ENCODE measurements at places on chromosomes 11 and 22.
A peak's percentile ranks its signal among the peaks of the same experiment; 100 is the strongest.

- DNase-seq, result no peak
Observed at GRCh38 chr22:21829523-21829922, 37.9 kb downstream of the MAPK1 start.

DNA sequence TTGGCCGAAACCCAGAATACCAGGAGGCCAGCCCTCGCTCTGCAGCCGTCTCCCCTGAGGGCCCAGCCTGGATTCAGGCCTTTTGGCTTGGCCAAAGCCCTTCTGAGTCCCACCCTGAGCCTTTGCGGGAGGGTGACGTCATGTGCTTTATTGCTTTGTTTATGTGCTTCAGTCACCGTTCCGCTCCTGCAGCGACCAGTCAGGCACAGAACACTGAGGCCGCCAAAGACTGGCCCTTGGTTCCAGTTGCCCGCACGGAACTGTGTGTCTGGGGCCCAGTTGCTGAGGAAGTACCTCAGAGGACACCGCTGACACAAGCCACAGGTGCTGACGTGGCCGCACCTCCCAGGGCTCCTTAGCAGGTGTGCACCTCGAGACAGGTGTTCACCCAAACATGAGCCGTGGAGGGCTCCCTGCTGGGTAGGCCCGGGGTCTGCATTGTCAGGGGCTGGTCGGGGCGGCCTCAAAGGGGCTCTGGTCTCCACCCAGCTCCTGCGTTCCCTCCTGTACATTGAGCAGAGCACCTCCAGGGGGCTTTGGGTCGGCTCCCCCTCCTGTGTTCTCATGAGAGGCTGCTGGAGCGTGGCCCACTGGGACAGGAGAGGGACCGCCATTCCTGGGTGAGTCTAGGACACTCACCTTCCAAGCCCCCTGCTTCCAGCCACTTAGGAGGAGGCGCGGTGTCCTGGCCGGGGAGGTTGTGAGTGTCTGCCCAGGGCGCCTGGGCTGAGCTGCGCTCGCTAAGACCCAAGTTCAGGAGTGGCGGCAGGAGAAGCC, 376.8 kb downstream of the TBC1D22A start:
- no peak for DNase-seq

DNA sequence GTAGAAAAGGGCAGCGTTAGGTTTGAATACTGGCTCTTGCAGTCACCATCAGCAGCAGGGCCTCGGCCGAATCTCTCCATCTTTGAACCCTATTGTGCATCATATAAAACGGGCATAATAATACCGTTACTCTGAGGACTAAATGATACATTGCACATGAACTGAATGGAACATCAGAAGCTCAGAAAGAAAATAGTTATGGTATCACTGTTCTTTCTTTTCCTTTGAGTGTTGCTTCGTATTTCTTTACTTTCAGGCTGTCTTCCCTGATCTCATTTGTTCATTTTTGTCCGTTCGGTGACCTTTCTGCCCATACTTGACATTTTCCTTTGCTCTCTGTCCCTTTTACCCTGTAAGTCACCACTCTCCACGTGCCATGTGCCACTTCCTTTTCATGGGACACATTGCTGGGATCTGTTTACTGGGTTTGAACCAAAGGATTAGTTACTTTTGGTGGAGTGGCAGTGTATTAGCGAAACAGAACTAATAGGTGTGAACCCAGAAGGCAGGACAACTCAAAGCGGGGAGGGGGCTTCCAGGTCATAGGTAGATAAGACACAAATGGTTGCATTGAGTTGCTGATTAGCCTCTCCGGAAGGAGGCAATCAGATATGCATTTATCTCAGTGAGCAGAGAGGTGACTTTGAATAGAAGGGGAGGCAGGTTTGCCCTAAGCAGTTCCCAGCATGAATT, 717 bp upstream of the ZNF202 start:
- DNase-seq, result peak; percentile 43

- DNase-seq, result peak; percentile 89
Observed at GRCh38 chr11:75525433-75526191, at the start of gene GDPD5. Gene GDPD5 (minus strand): TSS chr11:75525941. CDS start chr11:75477735, 48,206 bp downstream.

DNA sequence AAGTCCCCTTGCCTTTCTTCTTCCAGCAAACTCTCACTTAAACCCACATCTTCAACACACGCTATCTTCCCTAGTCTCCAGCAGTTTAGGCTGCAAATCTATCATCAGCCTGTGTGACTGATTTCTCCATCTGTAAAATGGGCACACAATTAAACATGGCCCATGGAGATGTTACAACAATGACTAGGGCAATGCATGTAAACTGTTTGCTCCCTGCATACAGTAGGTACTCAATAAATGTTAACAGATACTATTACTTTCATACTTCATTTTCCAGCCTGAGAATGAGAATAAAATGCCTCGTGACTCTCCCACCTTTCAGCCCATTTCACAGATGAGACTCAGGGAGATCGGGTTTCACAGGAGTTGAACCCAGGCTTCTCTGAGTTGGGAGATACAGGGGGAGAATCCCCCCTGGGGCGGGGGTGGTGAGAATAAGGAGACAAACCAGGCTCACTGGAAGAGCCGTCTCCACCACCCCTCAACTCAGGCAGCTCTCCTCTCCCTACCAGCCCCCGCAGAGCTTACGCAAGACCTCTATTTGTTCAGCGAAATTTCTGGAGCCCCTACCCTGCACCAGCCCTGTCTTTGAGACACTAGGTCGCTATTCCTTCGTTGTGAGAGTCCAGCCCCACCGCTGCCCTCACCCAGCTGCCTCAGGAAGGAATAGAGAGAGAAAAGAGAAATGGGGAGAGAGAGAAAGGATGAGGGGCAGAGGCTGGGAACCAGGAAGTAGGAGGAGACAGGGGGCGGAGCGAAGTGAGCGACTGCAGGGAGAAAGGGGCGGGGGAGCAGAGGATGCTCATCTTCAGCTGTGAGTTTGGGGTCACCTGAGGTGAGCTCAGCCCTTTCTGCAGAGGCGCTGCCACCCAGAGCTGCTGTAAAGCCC, 42.1 kb upstream of the KLHL35 start:
- DNase-seq, result peak; percentile 39

GRCh38 chr11:24617856-24618255, 121.0 kb downstream of the LUZP2 start:
- DNase-seq, result no peak

DNA sequence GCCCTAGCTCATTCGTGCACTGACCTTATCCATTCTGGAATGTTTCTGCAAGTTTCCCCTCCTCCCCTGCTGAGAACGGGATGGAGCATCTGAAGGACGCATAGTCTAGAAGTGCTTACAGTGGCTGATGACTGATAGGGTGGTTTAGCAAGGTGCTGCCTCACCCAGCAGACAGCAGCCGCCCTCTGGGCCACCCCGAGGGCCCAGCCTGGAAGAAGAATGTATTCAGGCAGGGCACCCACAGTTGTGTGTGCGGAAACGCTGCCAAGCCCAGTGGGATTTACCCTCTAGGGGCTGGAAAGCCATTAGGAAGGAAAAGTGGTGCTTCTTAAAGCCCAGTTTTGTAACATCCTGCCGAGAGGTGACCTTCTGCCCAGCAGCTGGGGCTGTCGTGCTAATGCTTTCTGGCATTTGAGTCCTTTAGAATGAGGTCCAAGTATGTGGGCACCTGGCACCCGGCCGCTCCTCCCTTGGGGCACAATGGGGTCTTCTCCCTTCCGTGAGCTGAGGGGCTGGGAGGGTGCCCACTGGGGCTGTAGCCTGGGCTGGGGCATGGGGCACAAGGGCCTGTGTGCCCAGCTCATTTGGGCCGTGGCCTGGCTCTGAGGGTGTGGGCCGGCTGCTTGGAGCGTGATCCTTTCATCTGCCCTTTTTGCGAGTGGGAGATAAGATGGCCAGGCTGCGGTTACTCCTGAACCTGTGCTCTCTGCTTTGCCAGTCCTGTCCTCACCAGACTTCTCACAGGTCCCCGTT, 14.4 kb downstream of the FBLN1 start:
- peak; percentile 82 for DNase-seq

- no peak for DNase-seq
Observed at GRCh38 chr11:47587039-47587716, 700 bp downstream of the FAM180B start.

DNA sequence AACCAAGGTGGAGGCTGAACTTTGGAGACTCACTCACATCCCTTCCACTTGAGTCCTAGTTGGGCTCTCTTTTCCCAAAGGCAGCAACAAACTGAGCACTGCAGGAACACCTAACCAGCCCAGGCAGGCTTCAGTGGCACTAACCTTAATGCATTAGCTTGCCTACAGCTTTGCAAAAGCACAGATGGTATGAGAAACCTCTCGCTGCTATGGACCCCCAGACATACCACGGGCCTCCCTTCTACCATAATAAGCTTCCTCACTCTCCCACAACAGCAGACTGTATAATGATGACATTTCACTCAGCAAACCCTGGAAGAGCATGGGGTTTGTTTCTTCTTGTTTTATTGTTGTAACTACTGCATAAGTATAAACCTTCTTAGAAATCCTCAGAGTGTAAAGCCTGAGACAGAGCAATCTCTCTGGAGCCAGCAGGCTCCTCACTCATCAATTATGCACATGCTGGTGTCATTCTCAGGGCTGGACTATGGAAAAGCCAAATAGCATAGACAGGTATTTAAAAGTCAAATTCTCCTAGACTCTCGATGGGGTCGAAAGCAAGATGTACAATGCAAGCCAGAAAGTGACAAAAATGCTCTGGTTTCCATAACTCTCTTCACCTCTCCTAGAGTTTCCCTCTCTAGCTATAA, 167.6 kb downstream of the NXPE2 start:
- DNase-seq, result no peak

GRCh38 chr22:49930596-49931412, 12.4 kb downstream of the CRELD2 start:
- DNase-seq, result peak; percentile 67

DNA sequence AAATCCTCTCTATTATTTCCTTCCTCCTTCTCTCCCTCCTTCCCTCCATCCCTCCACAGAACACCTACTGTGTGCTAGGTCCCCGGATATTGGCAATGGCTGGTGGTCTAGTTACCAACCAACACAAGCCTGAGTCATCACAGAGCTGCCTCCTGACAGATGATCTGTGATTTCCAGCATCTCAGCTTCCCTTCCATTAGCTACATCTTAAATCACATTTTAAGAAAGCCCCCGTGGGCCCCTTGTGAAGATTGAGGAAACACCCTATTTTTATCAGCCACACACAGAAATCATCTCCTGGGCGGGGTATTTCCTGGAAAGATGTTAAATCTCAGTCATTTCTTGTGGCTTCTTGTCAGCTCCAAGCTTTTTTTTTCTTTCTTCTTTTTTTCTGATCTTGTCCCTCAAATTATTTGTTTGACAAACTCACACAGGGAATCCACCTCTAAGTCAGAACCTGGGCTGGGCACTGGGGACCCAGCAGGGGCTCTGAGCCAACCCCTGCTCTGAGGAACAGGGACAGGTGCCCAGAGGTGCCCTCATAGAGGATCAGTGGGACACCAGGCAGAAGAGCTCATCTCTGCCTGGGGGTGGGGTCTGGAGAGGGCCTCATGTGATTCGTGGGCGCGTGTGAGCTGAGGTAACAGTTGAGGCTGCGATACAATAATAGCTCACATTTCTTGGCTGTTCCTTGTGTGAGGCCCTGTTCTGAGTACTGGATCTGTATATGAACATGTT, 42.4 kb downstream of the CACNA1I start:
- DNase-seq, result no peak

DNA sequence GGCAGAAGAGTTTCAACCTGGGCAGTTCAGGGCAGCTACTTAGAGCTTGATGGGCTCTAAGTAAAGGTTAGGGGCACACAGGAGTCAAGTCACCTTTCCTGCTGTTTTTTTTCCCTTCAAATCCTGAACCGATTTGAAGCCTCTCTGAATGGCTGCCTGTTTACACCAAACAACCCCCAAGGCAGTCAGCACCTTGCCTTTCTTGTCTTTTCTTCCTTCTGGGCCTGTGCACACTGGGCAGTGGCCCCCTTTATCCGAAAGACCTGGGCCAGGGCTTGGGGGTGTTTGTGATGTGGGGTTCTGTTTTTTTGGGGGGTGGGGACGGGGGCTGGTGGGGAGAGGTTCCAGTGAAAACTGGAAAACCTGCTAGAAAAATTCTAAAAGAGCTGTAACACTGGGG, 4.3 kb downstream of the RSPH14 start:
- no peak for DNase-seq

GRCh38 chr11:3206156-3206921, 12.3 kb downstream of the MRGPRG start:
- DNase-seq, result no peak

- no peak for DNase-seq
Observed at GRCh38 chr11:74377689-74378088, 20.5 kb downstream of the PGM2L1 start.

DNA sequence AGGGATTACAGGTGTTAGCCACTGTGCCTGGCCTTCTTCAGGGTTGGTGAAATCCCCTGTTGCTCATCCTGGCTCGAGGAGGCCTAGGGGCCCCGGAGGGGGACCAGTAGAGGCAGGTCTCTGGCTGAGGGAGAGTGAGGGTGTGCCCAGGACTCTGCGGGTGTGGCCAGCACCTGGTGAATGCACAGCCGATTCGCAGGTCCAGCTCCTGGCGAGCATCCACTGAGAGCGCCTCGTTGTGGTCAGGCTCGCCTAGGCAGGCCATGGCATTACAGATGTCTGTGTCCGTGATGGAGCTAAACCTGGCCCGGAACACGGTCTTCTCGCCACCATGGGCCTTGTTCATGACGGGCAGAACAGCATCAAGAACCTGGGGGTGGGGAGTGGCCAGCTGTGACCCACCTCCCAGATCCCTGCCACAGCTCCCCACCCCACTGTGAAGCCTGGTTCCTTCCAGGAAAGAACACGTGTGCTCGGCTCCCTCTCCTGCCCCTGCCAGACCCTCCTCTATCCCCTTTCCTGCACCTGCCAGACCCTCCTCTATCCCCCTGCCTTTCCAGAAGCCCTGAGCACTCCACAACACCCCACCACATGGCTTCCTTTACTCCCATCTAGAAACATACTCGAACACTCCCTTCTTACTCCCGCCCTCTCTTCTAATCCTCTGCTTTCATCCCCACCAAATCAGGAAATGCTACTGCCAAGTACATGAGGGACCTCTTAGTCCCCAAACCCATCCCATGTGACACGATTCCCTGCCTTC, 12.4 kb downstream of the TOP3B start:
- no peak for DNase-seq

- no peak for DNase-seq
Observed at GRCh38 chr22:46706060-46706459, 32.0 kb downstream of the CERK start.
